Esophagus muscularis mucosa (tissue), 4 donors: ENCODE measurements at places on chromosomes 1 and 21. TPM values are rescaled to one million over a fixed set of nuclear protein-coding genes. Genes with fewer than 3 reads are reported as not detected.

Gene SERPINC1
- total RNA-seq = not detected

- no peaks in the 10 kb centered on the region for H3K36me3 ChIP-seq
- no peaks in the 10 kb centered on the region for H3K4me1 ChIP-seq
- DNase-seq = no peak
- H3K27ac ChIP-seq = no peak overlapping the region
- no peak overlapping the region for H3K4me3 ChIP-seq
- H3K27me3 ChIP-seq = no peaks in the 10 kb centered on the region
Observed at GRCh38 chr1:228513236-228513900, 26.2 kb downstream of the RNF187 start.

DNA sequence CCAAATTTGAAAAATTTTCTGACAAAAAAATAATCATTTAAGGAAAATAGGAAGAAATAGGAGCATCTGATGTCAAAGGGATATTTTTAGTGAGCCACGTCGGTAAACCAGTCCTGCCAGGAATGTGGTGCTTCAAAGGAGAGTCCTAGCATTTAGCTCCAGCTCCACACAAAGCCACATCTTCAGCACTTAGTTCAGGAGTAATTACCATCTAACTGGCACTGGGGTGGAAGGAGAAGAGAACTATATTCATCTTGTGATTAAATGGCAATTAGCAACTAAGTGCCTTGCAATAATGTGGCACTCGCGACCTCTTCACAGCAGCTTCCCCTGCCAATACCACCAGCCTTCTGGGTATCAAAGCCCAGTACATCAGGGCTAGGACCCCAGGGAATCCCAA, 409.1 kb downstream of the SETD4 start:
- DNase-seq = peak; percentile 50
- no peak overlapping the region for H3K4me3 ChIP-seq
- no peaks in the 10 kb centered on the region for H3K4me1 ChIP-seq
- H3K36me3 ChIP-seq = no peaks in the 10 kb centered on the region
- H3K27ac ChIP-seq = no peak overlapping the region

DNA sequence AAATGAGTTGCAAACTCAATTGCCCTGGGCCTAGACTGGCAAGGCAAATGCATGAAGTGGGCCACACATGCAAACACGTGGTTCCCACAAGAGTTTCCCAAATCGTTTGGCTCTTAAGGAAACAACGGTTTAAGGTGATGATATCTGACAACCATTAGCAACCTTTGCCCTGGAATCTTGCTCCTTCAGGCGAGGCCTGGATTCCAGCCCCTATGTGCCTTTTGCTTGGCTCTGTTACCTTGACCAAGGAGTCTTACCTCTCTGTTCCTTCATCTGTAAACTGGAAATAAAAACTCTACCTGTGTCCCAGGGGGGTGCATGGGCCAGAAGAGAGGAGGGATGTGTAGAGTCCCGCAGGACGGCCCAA, 72.1 kb upstream of the CASZ1 start:
- H3K4me1 ChIP-seq = peaks cover 19% of the 10 kb centered on the region
- peaks cover 6% of the 10 kb centered on the region for H3K27me3 ChIP-seq
- no peaks in the 10 kb centered on the region for H3K36me3 ChIP-seq
- no peak overlapping the region for H3K27ac ChIP-seq
- H3K4me3 ChIP-seq = no peak overlapping the region

Gene LCE2B
- total RNA-seq = not detected

- H3K36me3 ChIP-seq = no peaks in the 10 kb centered on the region
- H3K27me3 ChIP-seq = no peaks in the 10 kb centered on the region
- no peak overlapping the region for H3K4me3 ChIP-seq
- H3K4me1 ChIP-seq = no peaks in the 10 kb centered on the region
Observed at GRCh38 chr21:42362700-42363099, 3.6 kb downstream of the TFF1 start.

GRCh38 chr1:14794136-14794768, 195.8 kb downstream of the KAZN start:
- no peak overlapping the region for H3K27ac ChIP-seq
- no peaks in the 10 kb centered on the region for H3K27me3 ChIP-seq
- DNase-seq = no peak

GRCh38 chr1:87735750-87736149, 407.1 kb downstream of the LMO4 start:
- no peak overlapping the region for H3K4me3 ChIP-seq
- no peaks in the 10 kb centered on the region for H3K4me1 ChIP-seq
- H3K27me3 ChIP-seq = no peaks in the 10 kb centered on the region
- DNase-seq = no peak
- no peak overlapping the region for H3K27ac ChIP-seq

DNA sequence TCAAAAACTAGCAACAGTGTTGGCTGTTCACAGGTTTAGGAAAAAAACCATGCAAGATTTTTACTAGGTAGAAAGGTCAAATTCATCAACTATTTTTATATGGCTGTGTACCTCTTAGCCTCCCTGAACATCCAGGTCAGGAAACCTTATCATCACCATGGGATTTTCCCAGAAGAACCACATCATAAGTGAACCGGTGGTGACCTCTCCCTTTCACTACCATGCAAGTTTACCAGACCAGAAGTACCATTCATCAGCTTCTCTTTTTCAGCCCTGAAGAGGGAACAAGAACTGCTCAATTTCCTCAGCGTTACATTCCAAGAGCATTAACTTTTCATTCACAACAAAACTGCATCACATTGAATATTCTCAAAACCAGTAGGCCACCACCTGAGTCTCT, 5.9 kb downstream of the SSBP3 start:
- no peak overlapping the region for H3K27ac ChIP-seq
- H3K36me3 ChIP-seq = peaks cover 67% of the 10 kb centered on the region
- DNase-seq = no peak
- H3K27me3 ChIP-seq = no peaks in the 10 kb centered on the region

DNA sequence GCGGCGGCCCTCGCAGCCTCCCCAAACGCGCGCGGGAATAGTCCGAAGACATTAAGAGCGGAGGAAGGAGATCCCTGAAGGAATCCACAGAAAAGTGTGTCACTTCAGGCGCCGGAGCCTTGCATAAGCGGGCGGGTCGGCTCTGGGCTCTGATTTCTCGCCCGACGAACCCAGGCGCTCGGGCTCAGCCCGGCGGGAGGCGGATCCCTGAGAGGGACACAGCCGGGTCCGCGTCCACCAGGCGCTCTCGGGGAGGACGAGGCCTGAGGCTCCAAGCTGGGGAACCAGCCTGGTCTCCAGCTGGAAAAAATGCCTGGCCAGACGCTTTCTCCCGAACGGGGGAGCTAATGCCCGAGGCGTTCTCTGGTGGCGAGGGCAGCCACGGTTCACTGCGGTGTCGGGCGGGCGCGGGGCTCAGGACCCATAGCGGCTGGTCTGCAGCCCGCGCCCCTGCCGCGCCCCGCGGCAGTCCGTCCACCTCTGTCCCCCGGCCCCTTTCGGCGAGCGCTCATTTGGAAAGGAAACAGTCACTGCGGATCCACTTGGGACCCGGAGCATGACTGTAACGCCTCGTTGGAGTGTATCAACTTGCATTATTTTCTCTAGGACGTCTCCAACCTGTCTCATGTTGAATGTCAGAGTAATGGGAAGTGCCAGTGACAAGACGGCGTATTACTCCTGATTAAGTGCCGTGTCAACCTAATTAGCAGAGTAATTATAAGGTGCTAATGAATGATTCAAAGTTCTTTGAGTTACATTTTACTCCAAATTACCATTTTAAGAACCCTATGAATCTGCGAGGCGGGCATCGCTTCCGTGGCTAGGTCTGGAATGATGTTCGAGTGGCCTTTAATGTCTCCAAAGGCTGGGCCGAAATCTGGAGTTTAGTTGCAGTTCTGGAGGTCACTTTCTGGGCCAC, 1.6 kb upstream of the BARHL2 start:
- H3K4me3 ChIP-seq = peak overlapping the region; percentile 44
- no peak overlapping the region for H3K27ac ChIP-seq
- peaks cover 100% of the 10 kb centered on the region for H3K27me3 ChIP-seq

Gene PIP5K1A
- total RNA-seq = 49.0 TPM

Gene SPATA46
- not detected for total RNA-seq

Gene SYF2
- 56.9 TPM for total RNA-seq

Gene NIBAN1
- 813 TPM for total RNA-seq

DNA sequence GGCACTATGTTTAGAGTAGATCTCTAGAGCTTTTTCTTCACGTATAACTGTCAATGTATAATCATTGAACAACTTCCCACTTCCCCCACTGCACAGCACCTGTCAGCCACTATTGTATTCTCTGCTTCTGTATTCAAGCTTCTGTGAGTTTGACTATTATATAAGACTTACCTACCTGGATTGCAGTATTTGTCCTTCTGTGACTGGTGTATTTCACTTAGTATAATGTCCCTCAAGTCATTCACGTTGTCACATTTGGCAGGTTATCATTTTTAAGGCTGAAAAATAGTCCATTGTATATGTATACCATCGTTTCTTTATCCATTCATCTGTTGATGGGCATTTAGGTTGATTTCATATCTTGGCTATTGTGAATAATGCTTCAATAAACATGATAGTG, 969.5 kb upstream of the B3GALT2 start:
- H3K27ac ChIP-seq = no peak overlapping the region
- H3K4me3 ChIP-seq = no peak overlapping the region
- no peaks in the 10 kb centered on the region for H3K36me3 ChIP-seq
- no peaks in the 10 kb centered on the region for H3K27me3 ChIP-seq
- H3K4me1 ChIP-seq = no peaks in the 10 kb centered on the region

DNA sequence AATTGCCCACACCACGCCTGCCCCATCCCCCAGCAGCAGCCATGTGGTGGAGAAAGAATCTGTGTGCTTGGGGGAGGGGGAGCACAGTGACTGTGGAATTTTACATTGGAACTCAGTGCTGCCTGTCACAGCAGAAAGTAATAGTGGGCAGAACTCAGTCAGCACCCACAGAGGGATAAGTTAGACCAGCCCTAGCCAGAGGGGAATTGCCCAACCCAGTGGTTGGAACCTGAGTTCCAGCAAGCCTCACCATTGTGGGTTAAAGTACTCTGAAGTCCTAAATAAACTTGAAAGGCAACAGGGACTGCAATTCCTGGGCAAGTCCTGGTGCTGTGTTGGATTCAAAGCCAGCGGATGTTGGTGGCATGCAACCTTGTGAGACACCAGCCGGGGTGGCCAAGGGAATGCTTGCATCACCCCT, 88.8 kb downstream of the MRPL39 start:
- no peak overlapping the region for H3K4me3 ChIP-seq
- H3K27me3 ChIP-seq = no peaks in the 10 kb centered on the region
- no peaks in the 10 kb centered on the region for H3K4me1 ChIP-seq
- no peak for DNase-seq
- H3K36me3 ChIP-seq = no peaks in the 10 kb centered on the region
- no peak overlapping the region for H3K27ac ChIP-seq
